ENCODE measurements at places on chromosomes 4 and X.

- DNase-seq: no peak
Measured at GRCh38 chr4:78308517-78308916, 243.1 kb upstream of the ANXA3 start.

DNA sequence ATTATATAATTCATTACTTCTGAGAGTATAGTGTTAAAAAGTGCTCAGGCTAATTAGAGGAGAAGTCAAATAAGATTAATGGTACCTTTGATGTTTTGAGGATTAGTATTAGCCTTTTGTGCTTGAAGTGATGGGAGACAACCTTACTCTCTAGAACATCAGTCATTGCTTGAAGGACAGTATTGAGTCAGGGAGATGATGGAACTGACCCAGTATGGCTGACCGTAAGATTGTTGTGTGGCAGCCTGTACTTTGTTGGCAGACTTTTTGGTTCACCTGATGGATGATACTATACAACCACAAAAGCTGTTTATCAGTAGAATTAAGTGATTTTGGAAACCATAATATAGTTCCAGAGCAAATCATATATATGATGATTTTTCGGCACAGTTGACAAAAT is 9.9 kb downstream of the OGT start:
- no peak for DNase-seq

GRCh38 chr4:128380306-128380705 is 92.7 kb upstream of the PGRMC2 start:
- DNase-seq: no peak

GRCh38 chr4:83542225-83542624 is 6.3 kb downstream of the GPAT3 start:
- no peak for DNase-seq

GRCh38 chrX:57285001-57285400 is 1.5 kb upstream of the FAAH2 start:
- no peak for DNase-seq
